ENCODE measurements at places on chromosomes 16 and 17.
A peak's percentile ranks its signal among the peaks of the same experiment; 100 is the strongest.

- DNase-seq = peak; percentile 29
Measured at GRCh38 chr16:19898924-19899604, 14.4 kb upstream of the GPRC5B start.

DNA sequence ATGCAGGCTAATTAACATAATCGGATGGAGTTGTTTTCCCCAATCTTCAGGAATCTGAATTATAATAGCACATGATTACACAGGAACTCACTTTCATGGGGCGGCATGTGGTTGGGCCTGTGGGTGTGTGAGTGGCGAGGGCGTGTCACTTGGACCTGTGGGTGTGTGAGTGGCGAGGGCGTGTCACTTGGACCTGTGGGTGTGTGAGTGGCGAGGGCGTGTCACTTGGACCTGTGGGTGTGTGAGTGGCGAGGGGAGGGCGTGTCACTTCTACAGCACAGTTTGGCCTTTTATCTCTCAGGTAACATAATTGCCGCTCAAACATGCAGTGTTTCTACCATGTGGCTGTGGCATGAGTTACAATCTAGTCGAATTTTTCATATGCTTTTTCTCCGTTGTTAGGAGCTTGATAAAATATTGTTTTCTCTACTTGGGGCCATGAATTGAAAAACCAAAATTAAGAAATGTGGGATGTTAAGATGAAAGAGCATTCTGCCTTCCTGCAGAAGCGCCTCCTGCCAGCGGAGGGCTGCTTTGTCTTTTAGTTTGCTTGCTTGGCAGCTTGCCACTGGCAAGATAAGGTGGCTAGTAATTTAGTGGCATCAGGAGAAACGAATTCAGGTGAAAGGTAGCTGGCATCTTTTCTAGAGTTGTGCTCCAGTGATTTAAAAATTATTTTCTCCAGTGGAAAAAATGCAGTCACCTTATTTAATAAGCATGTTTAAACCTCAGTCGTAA lies 36.2 kb downstream of the USP10 start:
- no peak for DNase-seq

DNA sequence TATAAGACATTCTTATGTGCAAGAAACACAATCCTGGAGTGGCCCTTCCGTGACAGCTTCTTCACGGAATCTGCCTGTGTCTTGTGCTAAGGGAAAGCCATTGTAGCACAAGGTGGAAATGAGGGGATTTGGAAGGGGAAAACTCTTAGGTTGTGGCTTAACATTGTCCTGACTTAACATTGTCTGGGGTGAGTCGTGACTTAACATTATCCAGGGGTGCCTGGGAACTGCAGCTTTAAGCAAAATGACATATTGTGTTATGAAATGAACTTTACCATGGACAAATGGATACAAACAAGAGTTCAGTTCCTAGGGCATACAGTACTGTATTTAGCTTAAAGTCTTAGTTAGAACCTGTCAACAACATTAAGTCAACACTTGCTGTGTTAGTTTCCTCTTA lies 323.9 kb downstream of the CPPED1 start:
- no peak for DNase-seq

DNA sequence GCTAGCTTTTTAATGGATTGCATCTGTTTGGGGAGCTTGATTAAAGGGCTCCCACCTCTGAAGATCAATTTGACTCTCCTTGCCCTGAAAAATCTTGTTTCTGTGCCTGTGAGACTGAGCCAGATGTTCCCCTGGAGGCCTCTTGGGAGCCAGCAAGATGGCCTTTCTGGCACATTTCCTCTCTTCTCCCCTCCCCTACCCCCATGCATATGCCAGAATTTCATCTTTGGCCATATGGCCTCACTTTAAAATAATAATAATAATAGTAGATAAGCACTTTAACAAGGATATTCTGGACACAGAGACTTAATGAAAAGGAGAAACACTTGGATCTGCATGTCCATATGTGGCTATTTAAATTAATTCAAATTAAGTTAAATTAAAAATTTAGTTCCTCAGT lies 144.1 kb upstream of the CES5A start:
- no peak for DNase-seq

DNA sequence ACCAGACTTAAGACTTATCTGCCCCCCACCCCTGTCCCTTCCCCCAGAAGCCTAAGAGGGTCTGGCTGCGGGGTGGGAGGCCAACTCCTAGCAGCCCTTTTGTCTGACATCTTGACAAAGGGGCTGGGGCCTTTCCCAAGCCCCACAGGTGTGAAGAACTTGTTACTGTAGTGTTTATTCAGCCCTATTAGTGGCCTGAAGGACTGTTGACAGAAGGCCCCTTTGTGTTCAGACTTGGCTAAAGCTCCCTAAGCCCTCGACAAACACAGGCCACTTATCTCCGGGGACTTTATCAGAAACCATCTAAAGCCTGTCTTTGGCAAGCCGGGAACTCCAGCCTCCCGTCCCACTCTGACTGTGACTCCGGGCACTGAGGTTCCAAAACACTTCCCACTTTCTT lies 129.8 kb downstream of the NTN1 start:
- DNase-seq = no peak

DNA sequence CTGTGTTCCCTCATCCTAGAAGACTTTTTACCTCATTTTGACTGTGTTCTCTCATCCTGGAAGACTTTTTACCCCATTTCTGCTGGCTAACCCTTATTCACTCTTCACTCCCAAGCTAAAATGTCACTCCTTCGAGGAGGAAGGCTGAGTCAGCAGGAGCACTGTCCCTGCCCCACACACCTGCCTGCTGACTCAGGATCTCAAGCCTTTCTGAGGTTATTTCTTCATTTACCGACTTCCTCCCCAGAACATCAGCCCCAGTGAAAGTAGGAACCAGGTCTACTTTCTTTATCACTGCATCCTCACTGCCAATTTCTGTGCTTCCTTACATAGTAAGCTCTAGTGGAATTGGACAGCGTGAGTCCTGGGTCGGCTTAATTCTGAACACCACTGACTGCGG lies 220.6 kb downstream of the HS3ST4 start:
- DNase-seq = no peak

- DNase-seq = no peak
Measured at GRCh38 chr16:87064731-87065445, 252.3 kb downstream of the C16orf95 start.

- DNase-seq = no peak
Measured at GRCh38 chr17:11238705-11239104, 2.3 kb upstream of the SHISA6 start.

GRCh38 chr17:3571043-3571900 lies 13.7 kb upstream of the TRPV3 start:
- DNase-seq = no peak

GRCh38 chr17:42782166-42783061 lies 2.0 kb downstream of the WNK4 start:
- DNase-seq = no peak

GRCh38 chr16:85451641-85452363 lies 161.3 kb upstream of the GSE1 start:
- DNase-seq = no peak

DNA sequence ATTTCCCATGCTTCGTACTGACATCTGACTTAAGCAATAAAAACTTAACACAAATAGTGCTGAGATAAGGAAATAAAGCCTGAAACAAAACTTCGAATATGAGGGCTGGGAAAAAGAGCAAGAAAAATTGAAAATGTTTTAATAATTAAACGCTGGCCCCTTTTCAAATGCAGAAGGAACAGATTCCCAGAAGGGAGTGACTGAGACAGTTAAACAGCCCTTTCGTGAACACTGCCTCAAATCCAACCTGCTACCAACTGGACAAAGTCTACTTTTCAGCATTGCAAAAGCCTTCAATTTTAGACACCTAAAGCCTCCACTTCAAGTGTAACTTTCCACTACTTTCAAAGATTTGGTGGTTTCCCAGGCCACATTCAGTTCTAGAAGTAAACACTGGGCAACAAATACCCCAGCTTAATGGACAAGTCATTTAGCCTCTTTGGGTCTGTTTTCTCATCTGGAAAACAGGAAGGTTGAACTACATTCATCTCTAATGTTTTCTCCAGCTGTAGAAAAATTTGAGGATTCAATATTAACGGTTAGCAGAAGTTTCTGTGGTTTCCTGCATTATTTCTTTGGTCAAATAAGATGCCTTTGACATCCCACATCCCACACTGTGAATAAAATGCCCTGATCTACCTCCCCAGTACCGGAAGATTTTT lies 11.8 kb downstream of the RFFL start:
- DNase-seq = no peak

DNA sequence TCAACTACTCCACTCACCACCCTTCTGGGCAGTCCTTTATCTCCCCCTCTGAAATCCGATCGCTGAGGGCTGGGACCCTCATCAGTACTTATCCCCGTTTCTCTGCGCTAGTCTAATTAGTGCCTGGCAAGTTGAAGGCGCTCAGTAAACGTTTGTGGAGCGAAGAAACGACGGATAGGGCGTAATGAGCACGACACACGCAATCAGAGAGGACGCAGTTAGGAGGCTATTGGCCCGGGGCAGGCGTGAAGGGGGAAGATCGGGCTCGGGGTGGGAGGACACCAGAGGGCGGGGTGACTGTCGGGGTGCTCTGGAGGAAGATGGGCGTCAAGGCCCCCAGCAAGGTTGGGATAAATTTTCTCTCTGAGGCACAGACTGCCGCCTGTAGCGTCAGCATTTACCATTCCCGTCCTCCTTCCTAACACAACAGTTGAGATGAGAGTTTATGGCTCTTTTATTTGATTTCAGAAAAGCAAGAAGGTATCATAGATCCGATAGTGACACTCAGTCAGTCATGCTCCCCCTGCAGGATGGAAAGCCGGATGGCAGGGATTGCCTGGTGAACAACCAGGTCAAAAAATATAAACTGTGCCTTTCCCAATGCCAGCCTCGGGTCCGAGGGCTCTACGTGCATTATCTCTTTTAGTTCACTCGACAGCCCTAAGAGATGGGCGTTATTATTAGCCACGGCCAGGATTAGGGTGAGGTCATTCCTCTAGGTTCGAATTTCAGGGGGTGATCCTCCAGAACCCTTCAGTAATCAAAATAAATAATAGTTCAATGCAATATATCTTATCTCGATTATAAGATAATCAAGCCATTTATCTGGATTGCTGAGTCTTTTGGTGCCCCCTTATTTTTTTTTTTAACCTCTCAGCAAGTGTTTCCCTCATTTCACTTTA lies 9.5 kb upstream of the ARL4D start:
- peak; percentile 26 for DNase-seq

GRCh38 chr17:67575325-67575724 lies 142.4 kb upstream of the NOL11 start:
- DNase-seq = peak; percentile 33

- DNase-seq = peak; percentile 71
Measured at GRCh38 chr17:39687546-39688474, at the start of gene PGAP3. PGAP3 (minus strand) TSS chr17:39688057; CDS start chr17:39688014, 43 bp downstream.

GRCh38 chr16:69513180-69513966 lies 52.4 kb upstream of the NFAT5 start:
- DNase-seq = no peak

GRCh38 chr17:76336756-76337412 lies 16.8 kb downstream of the PRPSAP1 start:
- DNase-seq = no peak

DNA sequence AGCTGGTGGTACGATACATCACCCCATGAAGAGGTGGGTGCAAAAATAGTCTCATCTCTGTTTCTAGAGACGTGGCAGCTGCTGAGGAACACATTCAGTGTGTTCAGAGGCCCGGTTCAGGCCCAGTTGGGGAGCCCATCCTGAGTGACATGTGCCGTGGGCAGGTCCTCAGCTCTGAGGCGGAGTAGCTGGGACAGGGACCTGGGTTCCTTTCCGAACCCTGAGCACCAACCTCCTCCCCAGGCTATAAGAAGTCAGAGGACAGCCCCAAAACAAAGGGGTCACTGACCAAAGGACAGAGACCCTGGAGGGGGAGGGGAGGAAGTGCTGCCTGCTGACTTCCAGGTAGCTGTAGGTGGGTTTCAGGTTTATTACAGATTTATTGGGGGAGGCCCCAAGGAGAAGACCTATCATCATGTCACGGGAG lies 5.1 kb downstream of the LDHD start:
- DNase-seq = no peak

DNA sequence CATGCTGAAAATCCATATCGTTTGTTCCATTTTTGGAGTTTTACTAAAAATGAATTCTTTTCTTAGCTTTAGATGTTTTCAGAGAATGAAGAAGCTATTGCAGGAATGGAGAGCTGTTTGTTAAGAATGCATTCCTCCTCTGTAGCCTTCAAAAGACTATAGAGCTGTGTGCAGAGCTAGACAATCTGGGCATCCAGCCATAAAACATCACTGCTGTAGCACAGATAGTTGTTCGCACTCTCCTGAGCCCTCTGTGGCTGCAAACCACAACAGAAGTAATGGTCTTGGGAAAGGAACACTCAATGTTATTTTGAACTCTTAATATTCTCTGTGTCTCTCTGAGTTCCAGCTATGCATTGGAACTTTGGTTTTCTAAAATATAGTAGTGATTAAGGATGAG lies 4.9 kb downstream of the TNRC6C start:
- DNase-seq = no peak

DNA sequence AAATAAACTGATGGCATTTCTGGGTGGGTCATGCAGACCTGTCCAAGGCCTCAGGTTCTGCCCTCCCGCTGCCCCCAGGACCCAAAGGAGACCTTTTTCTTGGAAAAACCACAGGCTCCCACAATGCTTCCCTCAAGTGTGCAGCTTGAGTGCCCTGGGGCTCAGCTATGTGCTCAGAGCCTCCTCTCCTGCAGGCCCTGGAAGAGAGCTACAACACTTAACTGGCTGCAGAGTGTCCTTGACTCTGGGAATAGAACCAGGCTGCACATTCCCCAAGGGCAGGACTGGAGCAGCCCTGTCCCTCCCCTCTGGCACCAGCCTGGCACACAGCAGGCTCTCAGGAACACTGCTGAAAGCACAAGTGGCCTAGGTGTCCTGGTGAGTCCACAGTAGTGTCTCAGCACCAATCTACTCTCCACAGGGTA lies 4.8 kb upstream of the SREBF1 start:
- no peak for DNase-seq

- no peak for DNase-seq
Measured at GRCh38 chr16:84358601-84359295, 9.6 kb upstream of the ATP2C2 start.

DNA sequence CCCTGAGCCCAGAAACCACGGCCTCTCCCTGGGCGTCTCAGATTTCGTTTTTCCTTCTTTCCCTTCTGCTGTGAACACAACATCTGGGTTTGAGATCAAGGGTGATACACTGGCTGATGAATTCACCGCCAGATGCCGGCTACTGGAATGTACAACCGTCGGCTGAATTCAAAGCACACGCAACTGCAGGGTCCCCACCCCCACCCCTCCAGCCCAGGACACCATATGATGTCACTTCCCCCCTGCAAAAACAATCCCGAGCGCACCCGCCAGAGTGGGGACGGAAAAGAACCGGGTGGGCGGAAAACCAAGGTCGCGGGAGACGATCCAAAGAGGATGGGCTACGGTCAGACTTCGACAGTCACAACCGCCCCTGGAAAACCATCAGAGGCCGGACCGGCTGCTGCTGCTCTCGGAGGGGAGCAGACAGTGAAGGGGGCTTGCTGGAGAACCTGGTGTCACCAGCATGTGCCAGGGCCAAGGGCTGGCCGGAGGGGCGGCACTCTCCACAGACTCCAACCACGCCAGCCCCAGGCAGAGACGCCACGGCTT lies 23.3 kb downstream of the CEP295NL start:
- no peak for DNase-seq

DNA sequence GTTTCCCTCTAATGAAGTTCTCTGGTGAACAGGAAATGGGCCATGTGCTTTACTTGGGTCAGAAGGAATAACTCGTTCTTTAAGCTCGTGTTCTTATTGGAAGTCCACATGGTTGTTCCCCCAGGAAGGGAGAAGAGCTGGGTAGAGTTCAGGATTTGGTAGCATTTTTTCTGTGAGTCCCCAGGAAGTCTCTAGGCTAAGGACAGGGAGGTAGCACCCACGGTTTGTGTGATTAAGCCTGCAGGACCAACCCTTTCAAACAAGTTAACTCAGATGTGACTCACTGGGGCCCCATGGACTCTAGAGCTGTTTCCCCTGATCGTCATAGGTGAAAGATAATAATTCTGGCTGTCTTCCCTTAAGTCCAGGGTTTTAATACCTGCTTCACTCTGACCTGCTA lies 16.4 kb downstream of the SAP30BP start:
- DNase-seq = no peak

Data from progenitor cell of endocrine pancreas (in vitro differentiated cells).